ENCODE measurements at places on chromosomes 5 and 9. TPM values are rescaled to one million over a fixed set of nuclear protein-coding genes. Genes with fewer than 3 reads are reported as not detected.

PCDHGB2 gene
- 9.6 TPM for total RNA-seq

GRCh38 chr9:24832307-24832706, 286.6 kb upstream of the IZUMO3 start:
- no peak overlapping the region for H3K27ac ChIP-seq
- no peak overlapping the region for H3K4me3 ChIP-seq

GRCh38 chr5:112338681-112339337, 80.3 kb downstream of the EPB41L4A start:
- no peak for DNase-seq
- no peak overlapping the region for H3K27ac ChIP-seq
- no peaks in the 10 kb centered on the region for H3K4me1 ChIP-seq
- H3K4me3 ChIP-seq, result no peak overlapping the region
- peaks cover 4% of the 10 kb centered on the region for H3K27me3 ChIP-seq

- no peaks in the 10 kb centered on the region for H3K27me3 ChIP-seq
- H3K4me1 ChIP-seq, result peaks cover 24% of the 10 kb centered on the region
- no peak overlapping the region for H3K4me3 ChIP-seq
- no peak overlapping the region for H3K27ac ChIP-seq
Measured at GRCh38 chr5:139415221-139415861, 11.5 kb upstream of the SPATA24 start.

DNA sequence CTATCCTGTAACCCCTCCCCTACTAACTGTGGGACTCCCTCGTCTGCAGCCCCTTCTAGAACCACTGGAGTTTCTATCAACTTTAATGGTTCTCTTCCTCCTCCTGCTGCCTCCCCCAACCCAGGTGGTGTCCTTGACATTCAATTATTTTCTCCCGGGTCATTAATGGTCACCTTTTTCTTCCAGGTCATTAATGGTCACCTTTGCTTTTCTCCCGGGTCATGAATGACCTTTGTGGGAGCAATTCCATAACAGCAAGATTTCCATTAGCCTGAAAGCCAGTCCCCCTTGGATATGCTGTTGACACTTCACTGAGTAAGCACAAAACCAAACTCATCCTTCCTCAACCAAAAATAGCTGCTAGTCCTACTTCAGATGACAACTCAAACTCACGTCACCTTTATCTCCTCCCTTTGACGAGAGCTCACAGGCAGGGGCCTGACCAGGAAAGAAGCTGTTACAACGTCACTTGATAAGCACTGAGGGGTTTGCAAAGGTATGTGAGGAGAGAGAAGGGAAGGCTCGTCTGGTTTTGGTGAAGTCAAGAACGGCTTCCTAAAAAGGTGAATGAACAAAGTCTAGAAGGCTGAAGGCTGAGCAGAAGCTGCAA, 10.9 kb downstream of the CCDC127 start:
- H3K36me3 ChIP-seq, result peaks cover 28% of the 10 kb centered on the region
- no peak for DNase-seq
- H3K4me1 ChIP-seq, result peaks cover 24% of the 10 kb centered on the region
- no peak overlapping the region for H3K27ac ChIP-seq
- no peak overlapping the region for H3K4me3 ChIP-seq

- peaks cover 6% of the 10 kb centered on the region for H3K36me3 ChIP-seq
- no peaks in the 10 kb centered on the region for H3K27me3 ChIP-seq
- peak overlapping the region; percentile 85 for H3K27ac ChIP-seq
- peak; percentile 79 for DNase-seq
Measured at GRCh38 chr9:130107234-130107861, 53.6 kb downstream of the GPR107 start.
